Panc1 (cell line): ENCODE measurements at places on chromosomes 12 and 14. TPM values are rescaled to one million over a fixed set of nuclear protein-coding genes. Genes with fewer than 3 reads are reported as not detected.

MYH6 gene
- not detected for total RNA-seq

TSHR gene
- not detected for total RNA-seq

POTEG gene
- total RNA-seq: not detected

PSMD9 gene
- 62.7 TPM for total RNA-seq

RAB15 gene
- total RNA-seq: 6.0 TPM

ADAM21 gene
- total RNA-seq: 0.08 TPM

MIP gene
- not detected for total RNA-seq

CDK2 gene
- 72.9 TPM for total RNA-seq
